ENCODE measurements at places on chromosomes 6 and 20. TPM values are rescaled to one million over a fixed set of nuclear protein-coding genes. Genes with fewer than 3 reads are reported as not detected.

Gene PCMT1
- 53.1 TPM for total RNA-seq

GRCh38 chr6:39156801-39157200, 41.8 kb upstream of the SAYSD1 start:
- no peak overlapping the region for H3K4me3 ChIP-seq
- no peaks in the 10 kb centered on the region for H3K36me3 ChIP-seq
- peaks cover 6% of the 10 kb centered on the region for H3K4me1 ChIP-seq
- DNase-seq = no peak
- H3K27ac ChIP-seq = no peak overlapping the region
- peaks cover 5% of the 10 kb centered on the region for H3K27me3 ChIP-seq

Gene MEI4
- not detected for total RNA-seq

Gene TAF4
- 35.7 TPM for total RNA-seq

- H3K4me3 ChIP-seq = no peak overlapping the region
- H3K27ac ChIP-seq = no peak overlapping the region
- no peaks in the 10 kb centered on the region for H3K27me3 ChIP-seq
- no peaks in the 10 kb centered on the region for H3K4me1 ChIP-seq
- DNase-seq = no peak
- no peaks in the 10 kb centered on the region for H3K36me3 ChIP-seq
Measured at GRCh38 chr20:15817351-15817750, 755.9 kb downstream of the KIF16B start.

DNA sequence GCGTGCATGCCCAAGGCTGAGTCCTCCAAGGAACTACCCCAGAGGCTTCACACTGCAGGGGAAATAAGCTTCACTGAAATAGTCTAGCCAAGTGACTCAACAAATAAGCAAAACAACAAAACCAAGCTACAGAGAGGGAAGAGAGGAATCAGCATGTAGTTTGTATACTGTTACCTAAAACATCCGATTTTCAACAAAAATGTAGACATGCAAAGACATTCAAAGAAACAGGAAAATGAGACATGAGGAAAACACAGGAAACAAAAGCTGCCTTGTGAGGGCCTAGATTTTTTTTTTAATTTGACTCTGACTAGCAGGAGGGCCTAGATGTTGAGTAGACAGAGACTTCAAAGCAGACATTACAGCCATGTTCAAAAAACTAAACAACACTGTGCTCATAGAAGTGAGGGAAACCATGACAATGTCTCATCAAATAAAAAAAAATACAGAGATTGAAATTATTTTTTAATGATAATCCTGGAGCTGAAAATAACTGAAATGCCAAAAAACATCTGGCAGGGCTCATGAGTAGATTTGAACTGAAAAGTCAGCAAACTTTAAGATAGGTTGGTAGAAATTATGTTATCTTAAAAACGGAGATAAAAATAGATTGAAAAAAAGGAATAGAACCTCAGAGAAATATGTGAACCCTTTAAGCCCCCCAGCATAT, 16.4 kb upstream of the KIF25 start:
- no peak for DNase-seq
- H3K4me1 ChIP-seq = no peaks in the 10 kb centered on the region

- no peak for DNase-seq
- H3K4me3 ChIP-seq = no peak overlapping the region
Measured at GRCh38 chr20:58277578-58278472, 31.7 kb upstream of the RAB22A start.

DNA sequence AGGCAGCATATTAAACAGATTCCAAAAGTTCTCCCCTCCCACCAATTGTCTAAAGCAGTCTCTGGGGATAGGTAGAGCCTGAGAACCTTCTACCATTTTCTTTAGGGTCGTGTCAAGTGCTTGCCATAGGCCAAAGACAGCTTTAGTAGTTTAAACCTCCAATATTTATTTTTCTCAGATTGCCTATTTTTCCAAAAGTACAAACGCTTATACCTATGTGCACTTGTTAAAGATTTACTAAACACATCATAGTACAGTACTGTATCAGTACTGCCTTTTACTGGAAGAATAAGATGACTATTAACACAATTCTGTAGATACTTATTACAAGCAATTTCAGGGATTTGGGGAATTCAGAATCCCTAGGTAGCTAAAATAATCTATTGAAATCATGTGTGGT, 29.4 kb downstream of the AKIRIN2 start:
- peaks cover 4% of the 10 kb centered on the region for H3K4me1 ChIP-seq
- DNase-seq = no peak
- no peak overlapping the region for H3K27ac ChIP-seq
- no peaks in the 10 kb centered on the region for H3K27me3 ChIP-seq
- no peak overlapping the region for H3K4me3 ChIP-seq

GRCh38 chr6:126167726-126168125, 172.2 kb upstream of the CENPW start:
- no peaks in the 10 kb centered on the region for H3K4me1 ChIP-seq
- H3K27me3 ChIP-seq = no peaks in the 10 kb centered on the region
- no peaks in the 10 kb centered on the region for H3K36me3 ChIP-seq
- H3K27ac ChIP-seq = no peak overlapping the region
- no peak for DNase-seq
- no peak overlapping the region for H3K4me3 ChIP-seq

GRCh38 chr6:3620937-3621336, 130.6 kb downstream of the PXDC1 start:
- DNase-seq = no peak
- H3K36me3 ChIP-seq = no peaks in the 10 kb centered on the region
- H3K4me1 ChIP-seq = peaks cover 4% of the 10 kb centered on the region
- H3K27me3 ChIP-seq = no peaks in the 10 kb centered on the region
- H3K27ac ChIP-seq = no peak overlapping the region

GRCh38 chr20:34526466-34526865, 10.2 kb downstream of the DYNLRB1 start:
- H3K4me1 ChIP-seq = peaks cover 11% of the 10 kb centered on the region
- H3K4me3 ChIP-seq = no peak overlapping the region
- H3K36me3 ChIP-seq = peaks cover 66% of the 10 kb centered on the region
- no peak overlapping the region for H3K27ac ChIP-seq
- no peak for DNase-seq

Gene HMGCLL1
- total RNA-seq = not detected

Gene TENT5A
- 3.2 TPM for total RNA-seq

- peaks cover 43% of the 10 kb centered on the region for H3K36me3 ChIP-seq
- H3K27me3 ChIP-seq = no peaks in the 10 kb centered on the region
- DNase-seq = no peak
- peak overlapping the region; percentile 90 for H3K4me3 ChIP-seq
- peak overlapping the region; percentile 57 for H3K27ac ChIP-seq
Measured at GRCh38 chr6:37174515-37175331, 4.8 kb downstream of the PIM1 start.

Gene DUSP15
- total RNA-seq = not detected

GRCh38 chr6:38016824-38017223, 197.3 kb downstream of the ZFAND3 start:
- no peaks in the 10 kb centered on the region for H3K27me3 ChIP-seq
- no peak overlapping the region for H3K4me3 ChIP-seq
- no peak for DNase-seq
- no peaks in the 10 kb centered on the region for H3K36me3 ChIP-seq

- no peaks in the 10 kb centered on the region for H3K36me3 ChIP-seq
- no peak overlapping the region for H3K4me3 ChIP-seq
- DNase-seq = no peak
Measured at GRCh38 chr6:21049148-21049547, 514.9 kb downstream of the CDKAL1 start.

Gene OR11A1
- not detected for total RNA-seq

Gene MYLK4
- total RNA-seq = 1.3 TPM

DNA sequence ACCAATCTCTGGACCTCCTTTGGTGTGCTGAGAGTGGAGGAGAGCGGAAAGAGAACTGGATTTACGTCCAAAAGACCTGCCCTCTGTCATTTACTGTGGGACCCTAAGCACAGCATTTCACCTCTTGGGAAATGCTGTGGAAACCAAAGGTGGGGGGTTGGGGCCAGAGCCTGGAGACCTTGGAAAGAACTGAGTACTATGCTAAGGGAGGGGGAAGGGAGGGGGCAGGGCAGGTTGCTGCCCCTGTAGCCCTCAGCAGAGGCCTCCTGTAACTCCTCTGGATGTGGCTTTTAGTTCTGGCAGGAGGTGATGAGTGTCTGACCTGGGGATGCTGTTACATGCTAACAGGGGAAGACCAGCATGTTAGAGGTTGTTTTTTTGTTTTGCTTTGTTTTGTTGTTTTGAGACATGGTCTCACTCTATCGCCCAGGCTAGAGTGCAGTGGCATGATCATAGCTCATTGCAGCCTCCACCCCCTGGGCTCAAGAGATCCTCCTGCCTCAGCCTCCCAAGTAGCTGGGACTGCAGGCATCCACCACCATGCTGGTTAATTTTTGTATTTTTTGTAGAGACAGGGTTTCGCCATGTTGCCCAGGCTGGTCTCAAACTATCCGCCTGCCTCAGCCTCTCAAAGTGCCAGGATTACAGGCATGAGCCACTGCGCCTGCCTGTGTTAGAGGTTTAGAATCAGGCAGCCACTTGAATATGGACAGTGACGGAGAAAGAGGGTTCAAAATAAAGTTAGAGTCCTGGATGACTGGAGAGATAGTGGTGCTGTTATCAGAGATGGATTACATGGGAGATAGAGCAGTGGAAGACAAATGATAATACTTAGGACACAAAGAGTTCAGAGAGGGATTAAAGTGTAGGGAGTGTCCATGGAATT, 18.4 kb upstream of the PARD6B start:
- peaks cover 28% of the 10 kb centered on the region for H3K27me3 ChIP-seq
- DNase-seq = no peak

Gene CGA
- total RNA-seq = not detected

Gene IL20RA
- total RNA-seq = not detected

GRCh38 chr20:15708984-15709598, 864.2 kb downstream of the KIF16B start:
- H3K27ac ChIP-seq = no peak overlapping the region
- H3K36me3 ChIP-seq = no peaks in the 10 kb centered on the region
- no peak overlapping the region for H3K4me3 ChIP-seq
- no peak for DNase-seq

DNA sequence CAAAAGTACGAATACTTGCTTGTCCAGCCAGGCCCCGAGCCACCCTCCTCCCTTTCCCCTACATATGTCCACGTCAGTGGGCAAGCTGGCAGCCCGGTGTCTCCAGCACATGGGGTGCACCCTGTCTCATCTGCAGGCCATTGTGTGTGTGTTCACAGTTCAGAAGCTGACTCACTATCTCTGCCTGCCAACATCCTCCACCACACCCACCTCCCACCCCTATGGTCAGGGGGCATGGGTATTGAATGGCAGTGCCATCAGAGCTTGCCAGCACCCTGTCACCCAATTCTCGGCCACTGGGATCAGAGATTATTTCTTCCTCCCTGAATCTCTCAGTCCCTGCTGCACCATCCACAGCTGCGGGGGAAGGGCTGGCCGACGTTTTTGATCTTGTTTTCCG, 195.7 kb downstream of the FARS2 start:
- H3K4me3 ChIP-seq = no peak overlapping the region
- DNase-seq = no peak
- no peaks in the 10 kb centered on the region for H3K27me3 ChIP-seq
- H3K4me1 ChIP-seq = peaks cover 2% of the 10 kb centered on the region

GRCh38 chr6:160378882-160379281, 30.7 kb downstream of the SLC22A3 start:
- no peak for DNase-seq
- H3K27ac ChIP-seq = no peak overlapping the region
- H3K27me3 ChIP-seq = no peaks in the 10 kb centered on the region
- H3K4me3 ChIP-seq = no peak overlapping the region
- H3K36me3 ChIP-seq = no peaks in the 10 kb centered on the region

DNA sequence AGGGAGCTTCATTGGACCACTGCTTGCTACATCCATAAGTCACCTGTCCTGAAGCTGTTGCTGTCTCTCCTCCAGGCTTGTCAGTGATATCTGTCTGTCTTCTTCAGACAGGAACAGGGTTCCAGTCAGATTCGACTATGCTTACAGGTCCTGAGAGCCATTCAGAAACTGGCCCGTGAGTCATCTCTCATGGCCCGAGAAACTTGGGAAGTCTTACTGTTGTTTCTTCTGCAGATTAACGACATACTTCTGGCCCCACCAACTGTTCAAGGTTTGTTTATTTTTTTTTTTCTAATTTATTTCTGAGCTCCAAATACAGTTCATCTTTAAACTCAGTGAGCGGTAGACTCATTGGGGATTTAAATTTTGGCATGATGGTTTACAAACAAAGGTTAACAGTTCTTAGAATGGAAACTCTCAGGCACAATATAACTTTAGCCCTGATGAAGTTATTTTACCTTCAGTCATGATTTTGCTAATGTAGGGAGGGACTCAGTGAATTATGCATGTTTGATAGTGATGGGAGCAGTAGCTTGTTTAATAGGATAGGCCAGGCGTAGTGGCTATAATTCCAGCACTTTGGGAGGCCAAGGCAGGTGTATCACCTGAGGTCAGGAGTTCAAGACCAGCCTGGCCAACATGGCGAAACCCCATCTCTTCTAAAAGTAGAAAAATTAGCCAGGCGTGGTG, 24.7 kb downstream of the RALGAPB start:
- H3K27ac ChIP-seq = no peak overlapping the region
- no peaks in the 10 kb centered on the region for H3K4me1 ChIP-seq
- H3K36me3 ChIP-seq = peaks cover 7% of the 10 kb centered on the region
- no peak for DNase-seq
- no peaks in the 10 kb centered on the region for H3K27me3 ChIP-seq

DNA sequence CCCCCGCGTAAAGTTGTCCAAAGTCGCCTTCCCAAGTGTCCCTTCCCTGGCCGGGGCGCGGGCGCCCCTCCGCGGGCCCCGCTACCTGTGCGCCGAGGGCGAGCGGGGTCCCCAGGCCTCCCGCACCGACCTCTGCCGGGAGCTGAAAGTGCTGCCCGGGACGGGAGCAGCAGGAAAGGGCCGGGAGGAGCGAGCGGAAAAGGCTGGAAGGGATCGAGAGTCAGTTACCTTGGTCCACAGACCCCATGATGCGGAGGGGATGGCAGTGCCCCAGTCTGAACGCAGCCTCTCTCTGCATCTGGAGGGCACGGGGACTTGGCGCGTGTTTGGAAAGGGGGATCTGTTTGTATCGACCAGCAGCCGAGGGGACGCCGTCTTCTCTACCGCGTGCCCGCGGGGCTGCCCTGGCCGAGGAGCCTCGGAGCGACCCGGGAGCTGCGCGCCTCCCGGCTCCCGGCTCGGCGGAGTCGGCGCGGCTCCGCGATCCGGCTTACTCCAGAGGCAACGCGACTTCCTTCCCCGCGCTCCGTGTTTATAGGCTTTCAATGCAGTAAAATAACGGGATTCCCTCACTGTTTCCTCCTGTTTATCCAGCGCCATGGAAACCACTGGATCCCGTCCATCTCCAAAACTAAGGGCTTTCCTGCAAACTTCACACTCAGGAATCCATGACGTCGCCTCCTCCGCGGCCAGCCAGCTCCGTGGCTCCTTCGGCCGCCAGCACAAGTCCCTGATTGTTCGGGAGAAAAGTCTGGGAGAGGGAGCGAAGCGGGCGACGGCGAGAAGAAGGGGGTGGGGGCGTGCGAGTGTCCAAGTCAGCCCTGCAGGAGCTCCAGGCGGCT, 20.0 kb upstream of the NFATC2 start:
- peak; percentile 32 for DNase-seq
- H3K4me1 ChIP-seq = peaks cover 14% of the 10 kb centered on the region
- peak overlapping the region; percentile 30 for H3K4me3 ChIP-seq
- no peak overlapping the region for H3K27ac ChIP-seq
- H3K27me3 ChIP-seq = peaks cover 18% of the 10 kb centered on the region
- H3K36me3 ChIP-seq = no peaks in the 10 kb centered on the region

GRCh38 chr6:34610819-34611477, 54.8 kb upstream of the SPDEF start:
- H3K27ac ChIP-seq = no peak overlapping the region
- no peak overlapping the region for H3K4me3 ChIP-seq
- H3K4me1 ChIP-seq = no peaks in the 10 kb centered on the region
- H3K27me3 ChIP-seq = no peaks in the 10 kb centered on the region
- no peak for DNase-seq
